KBM-7 (cell line): ENCODE measurements at places on chromosomes 5 and 9.

DNA sequence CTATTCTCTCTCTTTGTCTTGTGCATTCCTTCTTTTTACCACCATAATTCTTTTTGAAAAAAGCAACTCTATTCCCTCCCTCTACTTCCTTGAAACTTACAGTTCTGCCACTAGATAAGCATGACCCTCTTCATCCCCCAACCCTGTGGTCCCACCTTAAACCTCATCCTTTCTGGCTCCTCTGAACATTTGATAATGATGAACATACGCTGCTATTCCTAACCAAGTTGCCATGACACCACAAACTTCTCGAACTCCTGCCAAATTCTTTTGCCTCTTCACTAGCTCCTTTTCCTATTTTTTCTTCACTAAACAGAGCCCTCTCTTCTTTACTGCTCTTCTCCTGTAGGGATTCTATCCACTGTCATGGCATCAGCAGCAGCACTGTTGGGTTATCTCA, 57.1 kb downstream of the MOCS2 start:
- no peak for DNase-seq

- no peak for DNase-seq
These were observed 240.5 kb upstream of the TUT7 start for GRCh38 chr9:86594724-86595123.

DNA sequence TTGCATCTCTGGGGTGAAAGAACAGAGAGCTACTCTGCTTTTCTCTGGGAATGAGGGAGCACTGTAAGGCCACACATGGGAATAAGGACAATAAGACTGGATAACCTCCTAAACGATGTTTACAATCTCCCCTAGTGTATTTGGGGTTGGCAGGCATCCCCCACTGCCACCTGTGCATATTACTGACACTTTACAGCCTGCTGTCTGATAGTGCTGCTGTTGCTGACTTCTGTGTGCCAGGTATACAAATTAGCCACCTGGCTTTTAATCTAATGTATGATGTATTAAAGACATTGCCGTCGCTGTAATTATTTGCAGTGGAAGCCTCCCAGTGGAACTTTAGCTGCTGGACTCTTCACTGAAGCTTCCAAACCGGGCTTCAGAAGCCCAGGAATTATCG, 4.4 kb upstream of the SHISAL2B start:
- DNase-seq: no peak

- no peak for DNase-seq
These were observed 36.6 kb downstream of the PCDH1 start for GRCh38 chr5:141841378-141842180.

GRCh38 chr9:8552732-8553131, 753.2 kb upstream of the DMAC1 start:
- no peak for DNase-seq

- DNase-seq: no peak
These were observed 185.1 kb upstream of the ELAVL2 start for GRCh38 chr9:24011009-24011717.

DNA sequence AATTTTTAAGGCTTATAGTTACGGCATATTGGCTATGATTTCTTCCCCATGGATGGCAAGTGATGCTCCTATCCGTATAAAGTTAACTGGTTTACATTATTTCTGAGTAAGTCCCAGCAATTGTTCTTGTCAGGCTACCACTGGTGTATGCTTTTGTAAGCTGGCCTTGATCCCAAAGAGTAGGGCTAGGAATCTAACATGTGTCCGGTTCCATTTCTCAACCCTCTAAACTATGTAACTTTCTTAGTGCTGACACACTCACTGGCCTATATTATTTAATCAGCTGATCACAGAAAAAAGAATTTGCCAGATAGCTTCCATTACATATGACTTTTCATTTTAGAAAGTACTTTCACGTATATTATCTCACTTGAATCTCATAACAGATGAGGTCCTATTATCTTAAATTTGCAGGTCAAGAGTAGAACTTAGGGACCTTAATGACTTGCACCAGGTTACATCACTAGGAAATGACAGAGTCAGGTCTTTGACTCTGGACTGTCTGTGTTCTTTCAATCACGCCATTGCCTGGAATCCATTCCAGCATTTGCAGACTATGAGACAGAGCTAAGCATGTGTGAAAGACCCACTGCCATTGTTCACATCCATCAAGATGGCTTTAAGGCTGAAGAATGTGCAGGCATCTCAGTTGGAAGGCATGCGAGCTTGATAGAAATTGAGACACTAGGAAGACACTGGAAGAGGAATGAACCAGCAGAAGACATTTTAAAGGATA, 362.9 kb downstream of the ARRDC3 start:
- no peak for DNase-seq

- no peak for DNase-seq
These were observed 43.0 kb downstream of the LRSAM1 start for GRCh38 chr9:127494304-127494702.

DNA sequence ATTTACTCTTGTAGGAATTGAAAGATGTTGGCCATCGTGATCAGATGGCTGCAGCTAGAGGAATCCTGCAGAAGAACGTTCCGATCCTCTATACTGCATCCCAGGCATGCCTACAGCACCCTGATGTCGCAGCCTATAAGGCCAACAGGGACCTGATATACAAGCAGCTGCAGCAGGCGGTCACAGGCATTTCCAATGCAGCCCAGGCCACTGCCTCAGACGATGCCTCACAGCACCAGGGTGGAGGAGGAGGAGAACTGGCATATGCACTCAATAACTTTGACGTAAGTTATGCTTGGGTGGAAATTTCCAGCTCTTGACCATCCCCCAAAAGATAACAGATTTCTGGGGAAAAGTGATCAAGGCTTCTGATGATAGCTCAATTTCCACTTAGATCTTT, 50.6 kb downstream of the LRRTM2 start:
- DNase-seq: no peak

- no peak for DNase-seq
These were observed 149.7 kb downstream of the CAAP1 start for GRCh38 chr9:26742828-26743476.

- DNase-seq: no peak
These were observed 322.2 kb downstream of the NDUFS4 start for GRCh38 chr5:53882676-53883031.

DNA sequence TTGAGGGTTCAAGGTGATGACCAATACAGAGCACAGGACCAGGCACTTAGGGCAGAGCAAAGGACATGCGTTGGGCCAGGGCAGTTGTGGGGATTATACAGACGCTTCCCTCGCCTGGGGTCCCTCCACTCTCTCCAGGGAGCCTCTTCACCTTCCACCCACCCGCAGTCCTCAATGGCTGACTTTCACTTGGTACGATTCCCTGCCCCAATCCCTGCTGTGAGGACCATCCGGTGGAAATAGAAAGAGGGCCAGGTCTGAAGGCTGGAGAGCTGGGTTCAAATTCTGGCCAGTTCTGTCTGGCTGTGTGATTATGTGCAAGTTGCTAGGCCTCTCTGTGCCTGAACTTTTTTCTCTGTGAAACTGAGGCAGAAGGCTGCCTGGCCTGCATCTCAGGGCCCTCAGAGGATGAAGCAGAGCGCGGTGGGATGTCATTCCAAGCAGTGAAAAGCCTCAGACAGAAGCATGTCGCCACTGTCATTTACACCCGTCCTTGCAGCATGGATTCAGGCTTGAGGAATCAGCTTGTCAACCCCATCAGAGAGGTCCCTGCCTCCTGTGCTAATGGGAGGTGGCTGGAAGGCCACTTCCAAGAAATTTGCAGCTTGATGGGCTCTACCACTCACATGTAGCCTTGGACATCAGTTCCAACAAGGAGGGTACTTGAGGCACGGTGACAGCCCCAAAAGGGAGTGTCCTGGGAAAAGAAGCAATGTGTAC, 206.6 kb upstream of the IER5L start:
- no peak for DNase-seq

GRCh38 chr9:89802781-89803355, 198.1 kb downstream of the GADD45G start:
- DNase-seq: no peak

- DNase-seq: no peak
These were observed 146.2 kb upstream of the KLF4 start for GRCh38 chr9:107635803-107636174.

DNA sequence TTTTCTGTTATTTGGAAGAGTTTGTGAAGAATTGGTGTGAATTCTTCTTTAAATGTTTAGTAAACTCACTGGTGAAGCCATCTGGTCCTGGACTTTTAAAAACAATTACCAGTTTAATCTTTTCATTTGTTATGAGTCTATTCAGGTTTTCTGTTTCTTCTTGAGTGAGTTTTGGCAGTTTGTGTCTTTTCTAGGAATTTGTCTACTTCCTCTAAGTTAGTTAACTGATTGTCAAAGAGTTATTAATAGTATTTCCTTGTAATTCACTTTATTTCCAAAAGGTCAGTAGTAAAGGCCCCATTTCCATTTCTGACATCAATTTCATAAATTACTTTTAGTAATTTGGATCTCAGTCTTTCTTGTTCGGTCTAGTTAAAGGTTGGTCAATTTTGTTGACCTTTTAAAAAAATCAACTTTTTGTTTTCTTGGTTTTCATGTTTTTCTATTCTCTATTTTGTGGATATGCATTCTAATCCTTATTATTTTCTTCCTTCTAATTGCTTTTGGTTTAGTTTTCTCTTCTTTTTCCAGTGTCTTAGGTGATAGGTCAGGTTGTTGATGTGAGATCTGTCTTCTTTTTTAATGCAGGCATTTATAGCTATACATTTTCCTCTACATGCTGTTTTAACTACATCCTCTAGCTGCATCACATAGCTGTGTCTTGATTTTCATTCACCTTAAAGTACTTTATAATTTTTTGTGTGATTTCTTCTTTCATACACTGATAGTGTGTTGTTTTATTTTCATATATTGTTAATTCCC, 7.3 kb upstream of the SMIM3 start:
- peak; percentile 76 for DNase-seq

GRCh38 chr9:130461218-130461630, 16.5 kb downstream of the ASS1 start:
- peak; percentile 61 for DNase-seq

- peak; percentile 91 for DNase-seq
These were observed 76.1 kb downstream of the SHB start for GRCh38 chr9:37992924-37993349.
